ENCODE measurements at places on chromosomes 12 and 14.

DNA sequence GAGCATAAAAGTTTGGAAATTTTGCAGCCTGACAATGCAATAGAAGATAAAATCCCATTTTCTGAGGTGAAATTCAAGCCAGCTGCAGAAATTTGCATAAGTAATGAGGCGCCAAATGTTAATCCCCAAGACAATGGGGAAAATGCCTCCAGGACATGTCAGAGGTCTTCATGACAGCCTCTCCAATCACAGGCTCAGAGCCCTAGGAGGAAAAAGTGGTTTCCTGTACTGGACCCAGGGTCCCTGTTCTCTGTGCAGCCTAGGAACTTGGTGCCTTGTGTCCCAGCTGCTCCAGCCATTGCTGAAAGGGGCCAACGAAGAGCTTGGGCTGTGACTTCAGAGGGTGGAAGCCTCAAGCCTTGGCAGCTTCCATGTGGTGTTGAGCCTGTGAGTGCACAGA, 1218.1 kb downstream of the GALC start:
- no peak for DNase-seq

DNA sequence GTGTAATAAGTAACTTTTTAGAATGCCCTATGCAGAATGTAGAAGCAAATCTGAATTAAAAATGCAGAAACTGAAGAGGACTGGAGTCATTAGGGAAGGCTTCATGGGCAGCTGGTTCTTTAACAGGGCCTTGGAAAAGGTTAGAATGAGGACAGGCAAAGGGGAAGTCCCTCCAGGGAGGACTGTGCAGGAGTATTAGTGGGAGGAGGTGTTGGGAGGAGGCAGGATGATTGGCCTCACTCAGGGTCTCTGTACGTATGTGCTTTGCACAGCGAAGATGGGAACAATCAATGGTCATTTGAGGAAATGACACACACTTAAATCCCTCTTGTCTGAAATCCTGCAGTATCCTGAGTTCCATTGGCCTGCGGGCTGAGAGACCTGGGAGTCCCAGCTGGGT, 119.7 kb downstream of the PTCSC3 start:
- DNase-seq, result no peak

- DNase-seq, result no peak
Measured at GRCh38 chr14:71395151-71395604, 487.9 kb downstream of the PCNX1 start.

- DNase-seq, result peak; percentile 7
Measured at GRCh38 chr12:120290609-120291305, 946 bp downstream of the RNU4-2 start.

DNA sequence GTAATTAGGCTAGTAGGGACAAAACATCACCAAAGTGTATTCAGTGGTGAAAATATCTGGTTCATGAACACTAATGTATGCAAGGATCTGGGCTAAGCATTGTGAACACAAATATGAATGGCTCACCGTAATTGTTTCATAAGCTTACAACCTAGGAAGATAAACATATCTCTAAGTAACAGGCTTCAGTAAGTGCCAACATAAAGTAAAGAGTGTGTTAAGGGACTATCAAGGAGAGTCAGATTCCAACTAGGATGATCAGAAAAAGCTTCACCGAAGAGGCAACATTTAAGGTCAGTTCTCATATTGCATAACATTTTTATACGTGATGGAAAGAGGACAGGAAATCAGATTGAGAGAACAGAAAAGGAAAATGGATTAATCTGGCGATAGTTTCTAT, 29.4 kb downstream of the ABCC9 start:
- DNase-seq, result no peak

DNA sequence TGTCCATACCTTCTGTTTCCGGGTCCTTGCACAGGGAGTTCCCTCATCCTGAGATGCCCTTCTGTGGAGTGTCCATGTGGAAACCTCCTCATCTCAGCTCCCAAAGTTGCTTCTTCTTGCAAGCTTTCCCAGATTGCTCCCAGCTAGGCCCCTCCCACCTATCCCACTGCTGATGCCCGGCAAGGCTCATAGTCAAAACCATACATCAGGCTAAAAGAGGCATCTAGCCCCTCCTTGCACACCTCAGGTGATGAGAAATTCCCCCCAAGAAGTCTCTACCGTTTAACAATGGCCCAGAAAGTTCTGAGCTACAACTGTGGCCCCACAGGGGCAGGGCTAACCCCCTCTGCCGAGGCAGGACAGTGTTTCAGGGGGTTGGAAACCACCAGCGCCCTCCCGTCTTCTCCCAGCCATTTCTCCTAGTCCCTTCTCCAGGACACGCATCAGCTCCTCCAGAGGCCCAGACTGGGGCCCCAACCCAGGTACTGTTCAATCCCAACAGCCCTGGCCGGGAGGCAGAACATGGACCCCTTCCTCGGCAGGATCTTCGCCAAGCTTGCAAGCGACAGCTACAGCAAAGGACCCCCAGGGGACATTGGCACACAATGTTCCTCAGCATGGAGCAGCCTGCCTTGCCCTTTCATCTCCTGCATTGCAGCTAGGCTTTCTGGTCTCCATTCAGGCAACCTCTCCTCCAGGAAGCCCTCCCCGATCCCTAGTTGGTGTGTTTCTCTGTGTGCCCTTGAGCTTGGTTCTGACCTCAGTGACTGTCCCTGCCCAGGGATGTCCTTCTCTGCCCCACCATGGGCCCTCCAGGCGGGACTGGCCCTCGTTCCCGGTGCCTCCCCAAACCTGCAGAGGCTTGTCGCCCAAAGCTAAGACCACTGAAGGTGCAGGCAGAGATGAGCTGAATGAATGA, 4.5 kb upstream of the BEGAIN start:
- no peak for DNase-seq

DNA sequence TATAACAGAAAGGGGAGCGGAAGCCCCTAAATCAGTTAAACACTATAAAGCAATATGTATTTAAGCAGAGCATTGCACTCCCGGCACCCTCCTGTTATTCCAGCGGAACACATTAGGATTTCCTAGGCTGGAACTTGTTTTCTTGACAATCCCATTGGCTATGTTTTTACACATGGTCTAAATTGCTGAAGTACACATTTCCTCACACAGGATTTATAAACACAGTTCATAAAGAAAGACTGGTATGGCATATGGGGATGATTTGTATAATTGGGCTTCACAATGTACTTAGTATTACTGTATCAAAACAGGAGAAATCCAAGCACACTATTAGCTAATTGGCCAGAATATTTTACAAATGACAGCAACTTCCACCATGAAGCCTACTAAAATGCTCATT, 23.3 kb downstream of the PAX9 start:
- no peak for DNase-seq

DNA sequence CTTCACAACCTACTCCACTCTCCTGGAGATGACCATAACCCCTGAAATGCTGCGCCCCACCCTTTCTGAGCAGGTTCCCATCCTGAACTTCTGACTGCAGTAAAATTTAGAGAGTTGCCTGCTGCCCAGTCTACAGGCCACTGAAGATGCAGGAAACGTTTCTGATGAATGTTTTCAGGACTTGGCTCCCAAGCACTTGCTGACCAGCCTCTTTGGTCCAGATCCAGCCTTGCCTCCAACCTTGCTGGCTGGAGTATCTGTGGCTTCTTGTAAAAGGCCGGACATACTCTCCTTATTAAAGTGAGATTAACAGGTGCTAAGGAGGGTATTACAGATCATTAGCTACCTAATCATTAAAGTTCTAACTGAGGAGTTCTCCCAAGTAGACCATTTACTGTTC, 70.3 kb upstream of the STXBP6 start:
- no peak for DNase-seq

- no peak for DNase-seq
Measured at GRCh38 chr14:89265234-89265633, 151.8 kb downstream of the FOXN3 start.

DNA sequence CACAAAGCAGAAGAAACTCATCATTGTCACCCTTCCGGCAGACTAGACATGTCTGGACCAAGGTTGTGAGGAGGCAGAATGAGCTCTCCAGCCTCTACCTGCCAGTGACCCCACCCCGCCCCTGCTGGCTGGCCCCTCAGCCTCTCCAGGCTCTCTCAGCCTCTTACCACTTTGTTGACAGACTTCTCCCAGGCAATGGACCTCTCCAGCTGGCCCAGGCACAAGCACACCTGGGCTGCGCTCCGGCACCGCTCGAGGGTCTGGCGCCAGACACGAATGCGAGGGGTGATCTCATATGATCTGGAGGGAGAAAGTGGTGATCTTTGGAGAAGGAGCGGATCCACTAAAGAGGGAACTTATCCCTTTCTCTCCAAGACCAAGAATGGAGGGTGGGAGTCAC, 30.3 kb downstream of the BAZ2A start:
- no peak for DNase-seq

DNA sequence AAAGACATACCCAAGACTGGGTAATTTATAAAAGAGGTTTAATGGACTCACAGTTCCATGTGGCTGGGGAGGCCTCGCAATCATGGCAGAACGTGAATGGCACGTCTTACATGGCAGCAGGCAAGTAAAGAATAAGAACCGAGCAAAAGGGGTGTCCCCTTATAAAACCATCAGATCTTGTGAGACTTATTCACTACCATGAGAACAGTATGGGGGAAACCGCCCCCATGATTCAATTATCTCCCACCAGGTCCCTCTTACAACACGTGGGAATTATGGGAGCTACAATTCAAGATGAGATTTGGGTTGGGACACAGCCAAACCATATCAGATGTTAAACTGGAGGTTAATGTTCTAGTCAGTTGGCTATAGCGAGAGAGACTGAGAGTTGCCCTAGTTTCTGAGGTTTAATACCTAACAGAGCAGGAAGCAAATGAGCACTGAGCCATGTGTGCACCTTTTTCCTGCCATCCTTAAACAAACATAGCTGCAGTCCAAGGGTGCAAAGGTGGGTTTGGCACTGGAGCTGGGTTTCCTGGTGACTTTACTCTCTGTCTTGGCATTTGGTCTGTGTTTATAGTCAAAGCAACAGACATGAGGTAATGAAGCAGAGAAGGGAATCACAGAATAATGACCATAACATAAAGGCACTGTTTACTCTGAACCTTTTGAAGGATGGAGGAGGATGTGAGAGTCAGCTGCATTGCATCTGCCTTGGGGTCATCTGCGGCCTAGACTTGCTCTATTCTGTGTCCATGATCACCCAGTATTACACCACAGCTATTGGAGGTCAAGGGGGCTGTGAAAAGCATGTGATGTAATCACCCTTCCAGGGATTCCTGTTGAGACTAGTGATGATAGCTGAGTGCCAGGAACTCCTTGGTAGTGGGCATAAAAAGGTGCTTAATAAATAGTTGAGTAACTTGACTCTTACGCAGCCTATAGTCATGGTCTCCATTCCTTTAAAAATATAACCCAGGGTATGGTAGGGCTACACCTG, 83.6 kb upstream of the USP44 start:
- no peak for DNase-seq

- DNase-seq, result no peak
Measured at GRCh38 chr12:41188058-41188840, at the start of gene PDZRN4. TSS of gene PDZRN4 (plus strand) at chr12:41188320.

DNA sequence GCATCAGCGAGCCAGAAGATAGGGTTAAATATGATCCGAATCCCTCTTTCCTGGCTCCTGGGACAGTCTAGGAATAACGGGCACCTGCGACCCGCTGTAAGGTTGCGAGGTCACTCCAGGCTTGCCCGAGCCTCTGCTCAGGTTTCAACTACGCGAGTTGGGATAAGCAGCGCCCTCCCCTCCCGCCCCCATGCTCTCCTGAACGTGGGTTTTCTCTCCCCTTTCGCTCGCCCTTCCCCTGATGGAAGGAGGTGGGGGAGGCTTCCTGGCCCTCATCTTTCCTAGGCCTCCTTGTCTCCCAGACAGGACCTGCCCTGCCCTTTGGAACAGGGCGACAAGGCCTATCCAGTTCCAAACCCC, 753 bp upstream of the ATP5MC2 start:
- DNase-seq, result no peak

DNA sequence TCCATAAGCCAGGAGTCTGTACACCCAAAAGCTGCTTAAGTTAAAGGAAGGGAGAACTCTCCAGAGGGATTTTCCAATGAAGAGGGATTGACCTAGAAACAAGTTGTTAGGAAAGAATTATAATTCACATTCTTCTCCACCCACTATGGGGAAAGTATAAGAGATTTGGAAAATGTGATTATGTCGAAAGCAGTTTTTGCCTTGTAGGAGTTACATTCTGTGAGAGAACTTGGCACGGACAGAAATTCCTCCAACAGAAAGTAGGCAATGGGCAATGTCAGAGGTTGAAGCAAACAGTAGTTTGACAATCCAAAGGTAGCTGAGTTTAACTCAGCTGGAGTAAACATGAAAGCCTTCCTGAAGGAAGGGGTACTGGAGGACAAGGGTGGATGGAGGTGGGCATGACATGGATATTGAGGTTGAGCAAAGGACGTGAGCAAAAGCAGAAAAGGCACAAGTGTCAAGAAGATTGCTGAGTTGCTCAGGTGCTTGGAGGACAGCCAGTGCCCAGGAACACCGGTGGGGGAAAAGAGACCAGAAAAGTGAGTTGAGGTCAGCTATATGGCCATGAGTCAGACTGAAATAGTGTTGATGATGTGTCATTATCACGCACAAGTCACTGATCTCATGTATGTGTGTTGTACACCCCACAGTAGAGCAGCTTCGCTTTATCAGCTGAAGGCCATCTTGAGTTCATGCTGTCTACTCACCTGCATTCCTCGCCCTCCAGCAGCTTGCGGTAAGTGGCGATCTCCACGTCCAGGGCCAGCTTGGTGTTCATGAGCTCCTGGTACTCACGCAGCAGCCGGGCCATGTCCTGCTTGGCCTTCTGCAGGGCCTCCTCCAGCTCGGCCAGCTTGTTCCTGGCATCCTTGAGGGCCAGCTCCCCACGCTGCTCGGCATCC, 4.0 kb downstream of the KRT5 start:
- DNase-seq, result no peak

GRCh38 chr12:95258803-95259202, 41.2 kb downstream of the VEZT start:
- no peak for DNase-seq

All from activated T-helper 9 cell treated with anti-CD3 and anti-CD28 coated beads, Interleukin-2, amount 50 U/mL, for 16 hours (primary cell).